Activated naive CD8-positive, alpha-beta T cell treated with anti-CD3 and anti-CD28 coated beads, Interleukin-2, amount 10 ng/mL, durations not matched to agents 7 days and 5 days (primary cell): ENCODE measurements at places on chromosomes 1 and 21. TPM values are rescaled to one million over a fixed set of nuclear protein-coding genes. Genes with fewer than 3 reads are reported as not detected.

Gene C1orf226
- 0.06 TPM for total RNA-seq

Gene CTSS
- total RNA-seq, result 104 TPM

Gene BTBD19
- total RNA-seq, result 5.6 TPM

Gene MIXL1
- not detected for total RNA-seq

Gene SLC41A1
- 19.6 TPM for total RNA-seq
